ENCODE measurements at places on chromosomes 12 and 14.
A peak's percentile ranks its signal among the peaks of the same experiment; 100 is the strongest.

DNA sequence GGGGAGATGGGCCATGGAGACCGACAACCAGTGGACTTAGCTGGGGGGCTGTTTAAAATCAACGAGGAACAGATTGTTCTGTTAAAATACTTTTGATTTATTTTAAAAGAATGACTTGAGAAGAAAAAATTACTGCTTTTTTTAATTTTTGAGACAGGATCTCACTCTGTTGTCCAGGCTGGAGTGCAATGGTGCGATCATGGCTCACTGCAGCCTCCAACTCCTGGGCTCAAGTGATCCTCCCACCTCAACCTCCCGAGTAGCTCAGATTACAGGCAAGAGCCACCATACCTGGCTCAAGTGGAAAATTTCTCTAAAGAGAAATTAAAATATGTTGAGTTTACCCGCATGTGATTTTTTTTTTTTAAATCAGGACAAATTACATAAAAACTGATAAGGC, 80.6 kb downstream of the SCARB1 start:
- no peak for DNase-seq

DNA sequence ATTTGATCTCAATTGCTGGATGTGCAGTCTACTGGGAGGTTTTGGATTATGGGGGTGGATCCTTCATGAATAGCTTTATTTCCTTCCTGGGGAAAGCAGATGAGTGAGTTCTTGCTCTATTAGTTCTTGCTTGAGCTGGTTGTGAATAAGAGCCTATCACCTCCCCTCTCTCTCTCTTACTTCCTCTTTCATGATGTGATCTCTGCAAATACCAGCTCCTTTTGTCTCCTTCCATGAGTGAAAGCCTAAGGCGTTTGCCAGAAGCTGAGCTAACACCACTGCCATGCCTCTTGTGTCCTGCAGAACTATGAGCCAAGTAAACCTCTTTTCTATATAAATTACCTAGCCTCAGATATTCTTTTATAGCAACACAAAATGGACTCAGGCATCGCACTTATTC, 302.7 kb downstream of the CCER1 start:
- DNase-seq: no peak

- DNase-seq: no peak
Observed at GRCh38 chr14:100584056-100585031, 2.9 kb downstream of the BEGAIN start.

- no peak for DNase-seq
Observed at GRCh38 chr12:130487636-130488357, 150.1 kb downstream of the PIWIL1 start.

DNA sequence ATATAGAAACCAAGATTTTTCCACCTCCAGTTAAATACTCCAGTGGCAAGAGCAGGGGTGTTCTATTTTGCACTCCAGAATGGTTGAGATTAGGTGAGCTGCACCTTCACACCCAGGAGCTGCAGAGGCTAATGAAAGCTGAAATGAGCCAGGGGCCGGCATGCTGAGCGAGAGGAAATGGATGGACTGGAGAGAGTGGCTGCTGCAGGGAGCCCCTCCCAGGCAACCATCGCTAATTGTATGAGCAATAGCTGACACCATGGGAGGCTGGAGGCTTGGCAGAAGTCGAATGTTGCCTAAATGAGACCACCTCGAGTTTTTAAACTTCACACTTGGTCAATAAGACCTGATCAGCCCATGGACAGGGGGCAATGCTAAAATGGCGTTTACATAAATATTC, 301.8 kb upstream of the TMPO start:
- DNase-seq: no peak

DNA sequence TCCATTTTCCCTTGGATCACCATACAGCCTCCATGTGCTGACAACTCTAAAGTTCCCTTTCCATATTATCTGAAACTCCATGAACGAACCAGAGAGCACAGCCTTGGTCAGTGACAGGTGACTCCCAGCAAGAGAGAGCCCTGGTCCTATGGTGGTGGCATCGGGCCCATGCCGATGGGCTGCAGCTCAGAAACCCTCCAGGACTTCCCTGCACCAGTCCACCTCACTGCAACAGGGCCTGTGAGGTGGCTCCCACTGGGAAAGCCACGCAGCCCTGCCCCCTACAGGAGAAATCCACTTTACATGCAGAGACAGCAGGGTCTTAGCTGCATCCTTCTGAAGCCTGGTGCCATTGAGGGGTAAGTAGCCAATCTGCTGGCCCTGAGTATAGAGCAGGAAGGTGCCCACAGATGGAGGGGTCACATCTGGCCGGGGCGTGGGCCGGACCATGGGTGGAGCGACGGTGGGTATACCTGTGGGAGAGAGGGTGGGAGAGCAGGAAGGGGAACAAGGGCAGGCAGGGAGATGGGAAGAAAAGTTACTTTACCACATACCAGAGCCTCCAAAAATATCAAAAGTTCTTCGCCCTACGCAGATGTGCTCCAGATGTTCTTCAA, 24.7 kb downstream of the RTRAF start:
- no peak for DNase-seq

- peak; percentile 16 for DNase-seq
Observed at GRCh38 chr14:61891170-61891569, 128.9 kb downstream of the SNAPC1 start.

- DNase-seq: peak; percentile 76
Observed at GRCh38 chr14:61076556-61076955, 95.5 kb downstream of the SLC38A6 start.

GRCh38 chr14:73221945-73222344, 15.4 kb upstream of the PAPLN start:
- DNase-seq: peak; percentile 60

DNA sequence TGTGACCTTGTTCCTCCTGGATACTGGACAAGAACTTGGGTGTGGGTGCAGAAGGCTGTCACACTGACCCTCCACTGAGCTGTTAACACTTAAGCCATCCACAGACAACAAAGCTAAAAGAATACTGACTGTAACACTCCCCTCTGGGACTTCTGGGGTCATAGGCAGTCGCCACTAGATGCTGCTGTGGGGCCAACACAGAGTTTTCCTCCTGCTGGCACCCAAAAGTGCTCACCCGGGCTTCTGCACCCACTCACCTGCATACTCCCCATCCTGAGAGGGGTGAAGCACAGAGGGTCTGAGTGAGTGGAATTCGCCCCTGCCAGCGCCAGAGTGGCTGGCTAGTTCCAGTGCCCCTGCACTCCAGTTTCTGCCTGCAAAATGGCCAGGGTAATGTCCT, 422.4 kb upstream of the LMO3 start:
- no peak for DNase-seq

GRCh38 chr12:87198181-87198580, 831.0 kb downstream of the C12orf50 start:
- no peak for DNase-seq

- no peak for DNase-seq
Observed at GRCh38 chr14:71240171-71240570, 332.9 kb downstream of the PCNX1 start.

GRCh38 chr12:11577658-11578260, 71.7 kb upstream of the ETV6 start:
- no peak for DNase-seq

- DNase-seq: no peak
Observed at GRCh38 chr14:101062065-101062450, 158.5 kb upstream of the RTL1 start.

GRCh38 chr12:71686658-71687025, 760 bp downstream of the TMEM19 start:
- DNase-seq: no peak

GRCh38 chr12:93578221-93578620, 5.7 kb downstream of the SOCS2 start:
- no peak for DNase-seq

GRCh38 chr14:55731311-55731872, 151.4 kb downstream of the KTN1 start:
- DNase-seq: no peak

- DNase-seq: no peak
Observed at GRCh38 chr14:72863216-72864006, 30.5 kb downstream of the DPF3 start.

- DNase-seq: peak; percentile 9
Observed at GRCh38 chr14:69475194-69475818, 9.2 kb upstream of the PLEKHD1 start.

DNA sequence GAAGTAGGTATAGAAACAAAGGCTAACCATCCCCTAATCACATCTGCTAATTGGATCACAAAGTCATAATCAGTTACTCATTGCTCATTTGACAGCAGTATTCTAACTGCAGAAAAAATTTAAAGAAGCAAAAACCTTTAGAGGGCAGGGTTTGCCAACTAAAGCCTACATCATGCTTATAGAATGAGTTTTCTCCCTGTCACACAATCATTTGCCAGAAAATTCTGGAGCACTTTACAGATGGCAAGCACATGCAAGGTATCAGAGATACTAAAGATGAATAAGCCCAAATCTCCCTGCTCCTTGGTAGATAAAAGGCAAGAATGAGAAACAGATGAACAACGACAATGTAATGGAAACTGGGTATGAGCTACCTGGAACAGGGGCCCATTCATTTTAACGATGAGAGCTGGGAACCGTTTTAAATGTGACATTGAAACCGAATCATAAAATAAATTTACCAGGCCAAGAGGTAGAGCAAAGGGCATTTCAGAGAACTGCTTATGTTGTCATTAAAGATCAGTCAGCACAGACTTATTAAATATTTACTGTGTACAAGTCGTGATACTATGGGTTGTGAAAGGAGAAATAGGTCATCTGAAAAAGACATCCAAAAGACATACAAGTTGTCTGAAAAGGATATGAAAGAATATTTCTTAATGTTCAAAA, 211.4 kb upstream of the ABCD2 start:
- peak; percentile 20 for DNase-seq

DNA sequence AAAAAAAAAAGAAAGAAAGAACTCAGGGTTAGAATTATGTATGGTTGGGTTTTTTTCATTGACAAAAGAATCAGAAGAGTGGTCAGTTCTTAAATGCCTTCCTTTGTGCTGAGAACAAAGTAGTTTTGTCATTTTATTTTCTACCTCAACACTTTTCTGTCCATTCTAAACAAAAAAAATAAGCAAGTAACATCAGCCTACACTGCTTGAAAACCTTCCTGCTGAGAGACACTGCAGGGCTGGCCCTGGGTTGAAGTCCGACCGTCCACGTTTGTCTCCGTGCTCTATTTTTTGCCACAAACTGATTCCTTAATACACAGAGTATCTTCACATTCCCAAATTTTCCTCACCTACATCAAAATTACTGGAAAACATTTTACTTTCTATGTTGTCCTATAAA, 211.6 kb upstream of the PDZRN4 start:
- no peak for DNase-seq

- DNase-seq: no peak
Observed at GRCh38 chr12:44465139-44465538, 411.0 kb downstream of the NELL2 start.

DNA sequence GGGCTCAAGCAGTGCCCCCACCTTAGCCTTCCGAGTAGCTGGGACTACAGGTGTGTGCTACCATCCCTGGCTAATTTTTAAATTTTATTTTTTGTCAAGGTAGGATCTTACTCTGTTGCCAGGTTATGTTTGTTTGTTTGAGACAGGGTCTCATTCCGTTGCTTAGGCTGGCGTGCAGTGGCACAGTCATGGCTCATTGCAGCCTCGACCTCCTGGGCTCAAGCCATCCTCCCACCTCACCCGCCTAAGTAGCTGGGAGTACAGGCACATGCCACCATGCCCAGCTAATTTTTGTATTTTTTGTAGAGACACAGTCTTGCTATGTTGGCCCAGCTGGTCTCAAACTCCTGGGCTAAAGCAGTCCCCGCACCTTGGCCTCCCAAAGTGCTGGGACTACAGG, 83.3 kb upstream of the KCNH3 start:
- DNase-seq: no peak

DNA sequence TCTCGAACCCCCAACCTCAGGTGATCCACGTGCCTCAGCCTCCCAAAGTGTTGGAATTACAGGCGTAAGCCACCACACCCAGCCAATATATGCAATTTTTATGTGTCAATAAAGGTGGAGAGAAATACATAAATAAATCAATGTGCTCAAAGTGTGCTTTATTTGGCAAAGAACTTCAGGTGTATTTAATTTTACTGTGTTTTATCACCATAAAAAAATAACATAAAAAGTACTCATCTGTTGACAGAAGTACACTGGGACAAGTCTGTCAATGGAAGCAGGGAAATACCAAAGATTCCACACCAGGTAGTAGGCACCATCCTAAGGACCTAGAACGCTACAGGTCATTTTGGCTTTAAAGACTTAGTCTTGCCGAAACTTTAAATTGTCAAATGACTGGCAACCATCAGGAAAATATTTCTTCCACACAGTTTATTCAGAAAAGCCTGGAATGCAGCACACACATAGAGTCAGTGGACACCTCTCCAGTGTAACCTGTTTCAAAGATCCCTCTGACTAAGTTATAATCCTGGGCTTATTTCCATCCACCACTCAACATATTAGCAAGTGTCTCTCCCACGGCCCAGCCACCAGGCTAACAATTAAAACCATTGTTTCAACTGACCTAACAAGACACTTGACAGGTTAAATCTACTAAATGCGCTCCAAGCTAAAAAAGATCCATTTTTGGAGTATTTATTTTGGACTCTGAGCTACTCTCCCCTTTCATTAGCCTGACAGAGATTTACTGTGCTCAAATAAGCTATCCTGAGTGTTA, 4.2 kb downstream of the ERO1A start:
- no peak for DNase-seq

DNA sequence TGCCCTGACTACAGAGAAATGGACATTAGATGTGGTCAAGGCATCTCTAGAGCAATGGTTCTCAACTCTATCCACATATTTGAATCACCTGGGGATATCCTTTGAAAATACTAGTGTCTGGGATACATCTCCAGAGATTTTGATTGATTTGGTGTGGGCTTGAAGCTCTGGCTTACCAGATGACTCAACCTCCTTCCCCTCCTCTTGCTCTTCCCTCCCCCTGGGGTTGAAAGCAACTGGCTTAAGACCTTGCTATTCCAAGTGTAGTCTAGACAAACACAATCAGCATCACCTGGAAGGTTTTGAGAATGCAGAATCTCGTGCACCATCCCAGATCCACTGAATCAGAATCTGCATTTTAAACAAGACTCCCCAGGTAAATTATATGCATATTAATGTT, 183.8 kb downstream of the DAD1 start:
- DNase-seq: no peak

DNA sequence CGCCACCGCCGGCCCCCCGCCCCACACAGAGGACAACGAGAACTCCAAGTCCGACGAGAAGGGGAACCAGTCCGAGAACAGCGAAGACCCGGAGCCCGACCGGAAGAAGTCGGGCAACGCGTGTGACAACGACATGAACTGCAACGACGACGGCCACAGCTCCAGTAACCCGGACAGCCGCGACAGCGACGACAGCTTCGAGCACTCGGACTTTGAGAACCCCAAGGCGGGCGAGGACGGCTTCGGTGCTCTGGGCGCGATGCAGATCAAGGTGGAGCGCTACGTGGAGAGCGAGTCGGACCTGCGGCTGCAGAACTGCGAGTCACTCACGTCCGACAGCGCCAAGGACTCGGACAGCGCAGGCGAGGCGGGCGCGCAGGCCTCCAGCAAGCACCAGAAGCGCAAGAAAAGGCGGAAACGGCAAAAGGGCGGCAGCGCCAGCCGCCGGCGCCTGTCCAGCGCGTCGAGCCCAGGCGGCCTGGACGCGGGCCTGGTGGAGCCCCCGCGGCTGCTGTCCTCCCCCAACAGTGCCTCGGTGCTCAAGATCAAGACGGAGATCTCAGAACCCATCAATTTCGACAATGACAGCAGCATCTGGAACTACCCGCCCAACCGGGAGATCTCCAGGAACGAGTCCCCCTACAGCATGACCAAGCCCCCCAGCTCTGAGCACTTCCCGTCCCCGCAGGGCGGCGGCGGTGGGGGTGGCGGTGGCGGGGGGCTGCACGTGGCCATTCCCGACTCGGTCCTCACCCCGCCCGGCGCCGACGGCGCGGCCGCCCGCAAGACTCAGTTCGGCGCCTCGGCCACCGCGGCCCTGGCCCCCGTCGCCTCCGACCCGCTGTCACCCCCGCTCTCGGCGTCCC, 150.9 kb downstream of the EGLN3 start:
- DNase-seq: no peak

- no peak for DNase-seq
Observed at GRCh38 chr14:54350203-54350602, 46.6 kb upstream of the CDKN3 start.
